DMS53 (cell line): ENCODE measurements at places on chromosomes 1 and 21.

GRCh38 chr1:172838680-172839313 is 179.9 kb downstream of the FASLG start:
- DNase-seq, result no peak

GRCh38 chr1:205668951-205669340 is 11.4 kb downstream of the SLC45A3 start:
- DNase-seq, result no peak

- DNase-seq, result no peak
Observed at GRCh38 chr1:163069142-163069541, at the start of gene RGS4. RGS4 (plus strand) TSS chr1:163069361; CDS start chr1:163069485, 124 bp downstream.

DNA sequence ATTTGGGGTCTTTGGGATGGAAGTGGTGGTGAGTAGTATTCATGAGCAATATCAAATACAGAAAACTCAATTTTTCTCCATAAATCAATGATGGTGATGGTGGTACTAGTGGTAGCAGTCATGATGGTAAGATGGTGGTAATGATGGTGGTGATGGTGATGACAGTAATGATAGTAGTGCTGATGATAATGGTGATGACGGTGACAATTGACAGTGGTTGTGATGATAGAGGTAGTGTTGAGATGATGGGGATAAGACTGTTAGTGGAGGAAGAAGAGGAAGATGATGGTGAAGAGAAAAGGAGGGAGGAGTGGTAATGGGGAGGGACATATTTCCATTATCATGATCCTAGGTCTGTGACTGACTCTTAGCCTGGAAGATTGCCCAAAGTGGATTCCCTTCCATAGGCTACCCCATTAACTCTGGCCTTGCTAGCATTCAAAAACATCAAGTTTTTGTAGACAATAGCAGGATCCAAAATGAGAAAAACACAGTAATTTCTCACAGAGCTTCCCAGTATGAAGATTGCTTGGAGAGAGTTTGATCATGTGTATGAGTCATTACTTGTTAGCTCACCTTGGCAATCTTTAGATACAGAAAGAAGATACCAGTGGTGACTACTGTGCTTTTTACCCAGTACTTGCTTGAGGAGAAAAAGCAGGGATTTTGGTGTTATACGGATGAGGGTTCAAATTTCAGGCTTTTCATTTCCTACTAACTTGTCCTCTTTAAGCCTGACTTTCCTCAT is 93.9 kb downstream of the ATP1A1 start:
- DNase-seq, result no peak

DNA sequence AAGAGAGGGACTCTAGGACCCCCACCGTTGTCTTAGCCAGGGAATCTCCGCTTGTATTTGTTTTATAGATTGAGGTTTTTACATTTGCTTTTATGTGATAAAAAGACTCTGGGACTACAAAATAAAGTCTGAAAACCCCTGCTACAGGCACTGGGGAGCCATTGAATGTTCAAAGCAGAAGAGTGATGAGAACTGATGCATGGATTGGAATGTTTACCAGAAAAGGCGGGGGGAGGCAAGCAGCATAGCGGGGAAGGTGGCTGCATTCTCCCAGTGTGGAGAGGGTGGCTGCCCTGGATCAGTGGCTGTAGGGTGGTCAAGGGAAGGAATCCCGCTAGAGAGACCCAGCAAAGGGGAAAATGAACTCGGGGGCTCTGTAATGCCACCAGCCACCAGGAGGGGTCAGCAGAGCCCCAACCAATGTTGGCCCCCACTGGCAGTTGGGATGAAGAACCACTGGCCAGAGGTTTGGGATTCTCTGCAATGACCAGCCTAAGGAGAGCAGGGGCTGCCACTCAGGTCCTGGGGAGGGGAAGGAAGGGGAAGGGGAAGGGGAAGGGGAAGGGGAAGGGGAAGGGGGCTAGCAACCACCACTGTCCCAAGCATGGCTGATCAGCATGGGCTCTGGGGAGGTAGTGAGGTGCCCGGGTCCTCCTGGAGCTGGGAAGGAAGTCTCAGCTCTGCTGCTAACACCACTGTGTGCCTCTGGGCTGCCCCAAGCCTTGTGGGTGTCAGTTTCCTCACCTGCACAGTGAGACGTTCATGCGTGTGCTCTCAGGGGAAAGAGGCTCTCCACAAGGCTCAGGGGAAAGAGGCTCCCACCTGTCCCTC is 19.2 kb upstream of the PEF1 start:
- peak; percentile 72 for DNase-seq

GRCh38 chr1:34237151-34237815 is 60.6 kb downstream of the C1orf94 start:
- DNase-seq, result no peak

- DNase-seq, result no peak
Observed at GRCh38 chr1:48794816-48795215, 18.1 kb upstream of the BEND5 start.

GRCh38 chr1:203506858-203507626 is 13.1 kb downstream of the OPTC start:
- no peak for DNase-seq

- peak; percentile 98 for DNase-seq
Observed at GRCh38 chr1:111733183-111733991, 5.8 kb downstream of the INKA2 start.

GRCh38 chr1:203558064-203558760 is 64.3 kb downstream of the OPTC start:
- no peak for DNase-seq

DNA sequence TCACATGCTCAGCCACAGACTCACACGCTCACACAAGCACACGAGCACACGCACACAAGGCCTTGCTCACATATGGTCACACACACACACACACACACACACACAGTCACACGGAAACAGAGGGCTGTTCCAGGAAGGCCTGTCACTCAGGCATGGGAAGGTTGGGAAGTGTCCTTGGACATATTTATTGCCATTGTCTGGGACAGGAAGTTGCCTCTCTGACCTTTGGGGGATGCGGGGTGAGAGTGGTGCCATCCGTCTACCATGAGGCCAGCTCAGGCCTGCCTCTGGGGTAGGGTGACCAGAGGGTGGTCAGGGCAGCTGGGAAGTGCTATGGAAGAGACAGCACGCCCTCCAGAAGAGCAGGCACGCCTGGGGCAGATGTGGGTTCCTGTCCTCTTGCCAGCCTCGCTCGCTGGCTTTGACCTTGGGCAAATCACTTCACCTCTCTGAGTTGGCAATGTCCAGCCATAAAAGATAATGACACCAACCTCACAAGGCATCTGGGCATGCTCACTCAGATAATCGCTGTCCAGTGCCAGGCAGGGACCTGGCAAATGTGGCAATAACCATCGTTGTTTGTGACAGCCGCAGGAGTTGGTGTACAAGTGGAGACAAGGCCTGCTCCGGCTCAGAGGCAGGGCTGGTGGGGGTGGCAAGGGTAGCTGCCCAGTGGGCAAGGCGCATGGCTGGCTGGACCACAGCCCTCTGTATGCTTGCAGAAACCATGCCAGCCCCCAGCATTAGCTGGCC is 8.0 kb upstream of the GUCA2A start:
- DNase-seq, result peak; percentile 19

- no peak for DNase-seq
Observed at GRCh38 chr1:18974606-18975005, 18.1 kb upstream of the IFFO2 start.

DNA sequence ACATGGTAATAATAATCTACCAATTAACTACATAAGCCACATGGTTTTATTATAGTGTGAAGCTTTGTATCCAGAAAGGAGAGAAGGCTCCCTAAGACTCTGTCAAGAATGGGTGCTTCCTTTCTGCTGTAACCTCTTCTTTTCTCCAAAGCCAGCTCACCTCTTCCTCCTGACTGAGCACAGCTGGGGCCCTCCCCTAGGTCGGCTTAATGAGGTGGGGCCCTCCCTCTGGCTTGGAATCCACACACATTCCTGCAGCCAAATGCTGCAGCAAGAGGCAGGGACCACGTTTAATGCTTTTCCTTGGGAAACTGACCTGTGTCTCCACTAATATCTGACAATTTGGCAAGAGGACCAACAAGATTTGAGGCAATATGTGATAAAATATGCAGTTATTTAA is 94.8 kb downstream of the DSCAM start:
- DNase-seq, result no peak

DNA sequence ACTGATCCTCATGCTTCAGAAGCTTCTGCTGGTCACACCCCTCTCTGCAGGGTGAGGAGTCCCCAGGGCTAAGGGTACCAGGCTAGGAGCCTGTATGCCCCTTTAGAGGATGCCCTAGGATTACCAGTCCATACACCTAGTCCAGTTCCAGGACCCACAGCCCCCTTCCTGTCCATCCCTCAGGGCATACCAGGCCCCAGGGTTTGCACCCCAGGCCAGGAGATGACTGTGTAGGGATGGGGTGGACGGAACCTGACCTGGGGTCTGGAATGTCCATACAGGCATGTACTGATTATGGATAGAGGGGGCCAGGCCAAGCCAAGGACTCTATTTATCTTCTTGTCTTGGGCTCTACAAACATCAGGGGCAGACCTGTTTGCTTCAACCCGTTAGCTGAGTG is 34.9 kb downstream of the TRIM67 start:
- DNase-seq, result no peak

GRCh38 chr1:207049054-207049453 is 2.0 kb downstream of the YOD1 start:
- no peak for DNase-seq

DNA sequence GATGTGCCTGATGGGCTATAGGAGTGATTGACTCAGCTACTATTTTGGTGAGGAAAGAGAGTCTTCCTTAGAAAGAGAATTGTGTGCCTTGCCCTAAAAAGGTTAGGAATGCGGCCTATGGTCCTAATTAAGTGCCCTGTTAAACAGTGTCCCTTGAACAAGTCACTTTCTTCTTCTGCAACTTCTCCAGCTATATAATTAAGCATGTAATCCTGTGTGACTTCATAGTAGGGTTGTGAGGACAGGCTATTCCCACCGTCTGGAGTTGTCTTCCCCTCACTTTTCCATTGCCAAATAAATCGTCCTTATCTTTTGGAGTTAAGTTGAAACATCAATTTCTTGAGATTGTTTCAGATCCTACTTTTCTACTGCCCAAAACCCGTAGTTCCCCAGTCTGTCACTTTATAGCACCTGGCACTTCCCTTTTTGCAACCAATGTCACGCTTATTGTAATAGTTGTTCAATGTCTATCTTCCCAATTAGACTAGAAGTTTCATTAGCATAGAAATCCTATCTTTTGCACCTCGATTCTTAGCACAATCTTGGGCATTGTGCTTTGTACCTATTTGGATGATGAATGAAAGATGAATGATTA is 27.6 kb upstream of the SLC16A1 start:
- no peak for DNase-seq

DNA sequence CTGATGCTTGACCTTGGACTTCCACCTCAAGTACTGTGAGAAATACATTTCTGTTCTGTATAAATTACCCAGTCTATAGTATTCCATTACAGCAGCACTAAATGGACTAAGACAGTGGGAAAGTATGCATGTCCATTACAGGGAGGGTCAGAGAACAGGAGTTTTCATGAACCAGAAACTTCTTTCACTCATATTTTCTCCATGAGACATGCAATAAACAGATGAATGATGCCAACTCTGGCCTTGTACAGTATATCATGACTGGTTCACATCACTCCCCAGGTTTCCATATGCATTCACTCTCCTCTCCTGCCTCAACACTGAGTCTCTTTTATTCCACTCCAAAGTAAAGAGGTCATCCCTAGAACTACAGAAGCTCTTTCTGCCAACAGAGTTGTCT is 4.5 kb upstream of the IFI16 start:
- DNase-seq, result no peak

- peak; percentile 45 for DNase-seq
Observed at GRCh38 chr1:25619101-25619890, 2.7 kb downstream of the MAN1C1 start.

- DNase-seq, result no peak
Observed at GRCh38 chr1:53370369-53370961, 42.6 kb upstream of the LRP8 start.

GRCh38 chr1:208089761-208090370 is 154.3 kb downstream of the PLXNA2 start:
- DNase-seq, result no peak

DNA sequence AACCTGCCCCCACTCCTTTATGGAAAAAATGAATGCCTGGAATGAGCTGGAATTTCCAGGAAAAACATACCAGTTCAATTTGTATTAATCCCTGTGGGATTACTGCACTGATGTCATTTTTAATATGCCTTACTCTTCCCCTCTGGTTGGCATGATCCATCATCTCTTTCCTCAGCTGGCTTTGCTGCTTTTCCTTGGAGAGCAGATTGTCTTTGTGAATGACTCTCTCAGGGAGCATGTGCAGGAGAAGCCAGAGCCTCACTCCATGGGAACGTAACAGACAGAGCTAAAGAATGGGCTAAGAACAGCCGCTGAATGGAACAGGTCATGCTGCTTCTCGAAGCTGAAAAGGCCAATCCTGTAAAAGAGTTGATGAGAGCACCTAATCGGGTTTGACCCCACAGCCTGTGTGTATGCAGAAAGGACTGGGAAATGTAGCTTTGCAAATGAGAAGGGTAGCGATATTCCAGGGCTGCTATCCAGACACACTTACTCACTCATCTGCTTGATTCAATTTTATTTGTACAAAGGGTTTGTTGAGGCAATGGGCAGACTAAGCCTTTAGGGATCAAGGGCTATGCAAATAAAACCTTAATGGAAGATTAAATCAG is 20.7 kb downstream of the PHC2 start:
- peak; percentile 6 for DNase-seq

GRCh38 chr1:179229214-179230140 is at the start of gene ABL2:
ABL2 (minus strand) TSS chr1:179229677; CDS start chr1:179229397, 280 bp downstream.
- peak; percentile 77 for DNase-seq

GRCh38 chr1:46070164-46070814 is 62.1 kb downstream of the PIK3R3 start:
- no peak for DNase-seq

DNA sequence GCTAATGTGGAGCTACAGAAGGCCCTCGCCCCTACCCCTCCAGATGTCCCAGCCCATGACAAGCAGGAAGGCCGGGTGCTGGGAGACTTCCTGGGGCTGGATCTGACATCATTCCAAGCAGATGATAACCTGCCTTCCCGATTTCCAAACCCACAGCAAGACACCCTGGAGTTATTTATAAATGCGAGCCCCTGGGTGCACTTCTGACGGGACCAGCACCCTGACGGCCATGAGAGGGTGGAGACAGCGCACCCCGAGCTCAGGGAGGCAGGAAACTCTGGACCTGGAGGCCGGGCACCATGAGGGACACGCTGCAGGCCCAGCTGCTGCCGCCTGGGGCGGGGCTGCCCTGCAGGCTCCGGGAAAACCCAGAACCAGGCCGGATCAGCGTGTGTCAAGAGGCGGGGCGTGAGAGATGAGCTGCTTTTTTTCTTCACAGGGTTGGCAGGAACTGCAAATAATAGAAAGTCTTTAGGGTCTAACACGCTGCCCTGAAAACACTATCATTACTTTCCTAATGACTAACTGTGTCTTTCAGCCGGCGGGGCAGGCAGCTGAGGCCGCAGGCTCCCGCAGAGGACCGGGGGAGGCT is 2.5 kb upstream of the PCBP3 start:
- peak; percentile 94 for DNase-seq

- peak; percentile 28 for DNase-seq
Observed at GRCh38 chr1:78840453-78841271, 165.9 kb downstream of the ADGRL4 start.

GRCh38 chr1:39745016-39745670 is 6.5 kb downstream of the PPIE start:
- DNase-seq, result no peak

DNA sequence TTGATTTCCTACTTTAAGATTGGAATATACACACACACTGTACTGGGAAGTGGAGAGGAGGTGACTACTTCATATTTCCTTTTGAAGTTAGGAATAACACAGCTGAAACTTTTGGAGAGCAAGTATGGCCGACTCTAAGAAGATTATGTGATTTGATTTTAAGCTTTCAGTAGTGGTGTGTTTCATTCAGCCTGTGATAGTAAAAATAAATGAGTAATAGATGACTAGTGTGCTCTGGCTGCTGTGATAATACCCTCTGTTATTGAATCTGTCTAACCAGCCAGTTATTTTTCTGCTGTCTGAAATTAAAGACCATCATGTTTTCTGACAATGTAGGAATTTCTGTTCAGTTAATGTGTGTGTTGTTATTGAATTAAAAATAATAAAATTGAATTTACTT is 48.3 kb downstream of the CTTNBP2NL start:
- no peak for DNase-seq
